ENCODE measurements at places on chromosomes 4 and X.

DNA sequence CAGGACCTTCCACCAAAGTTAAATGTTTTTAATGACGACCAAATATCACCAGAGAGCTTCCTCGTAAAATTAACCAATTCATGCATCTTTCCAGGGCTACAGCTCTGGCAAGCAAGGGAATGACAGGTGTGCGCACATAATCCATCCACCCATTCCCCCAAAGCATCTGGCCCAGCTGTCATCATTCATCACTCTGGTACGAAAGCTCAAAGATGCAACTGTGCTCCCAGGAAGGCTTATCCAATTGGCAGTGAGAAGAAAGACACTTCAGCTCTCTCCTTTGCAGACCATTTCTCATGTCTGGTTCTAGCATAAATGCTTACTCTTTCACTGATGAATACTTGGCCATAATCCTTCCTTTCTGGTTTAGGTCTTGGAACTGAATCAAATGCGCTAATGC lies 139.2 kb downstream of the NSUN7 start:
- no peak for DNase-seq

DNA sequence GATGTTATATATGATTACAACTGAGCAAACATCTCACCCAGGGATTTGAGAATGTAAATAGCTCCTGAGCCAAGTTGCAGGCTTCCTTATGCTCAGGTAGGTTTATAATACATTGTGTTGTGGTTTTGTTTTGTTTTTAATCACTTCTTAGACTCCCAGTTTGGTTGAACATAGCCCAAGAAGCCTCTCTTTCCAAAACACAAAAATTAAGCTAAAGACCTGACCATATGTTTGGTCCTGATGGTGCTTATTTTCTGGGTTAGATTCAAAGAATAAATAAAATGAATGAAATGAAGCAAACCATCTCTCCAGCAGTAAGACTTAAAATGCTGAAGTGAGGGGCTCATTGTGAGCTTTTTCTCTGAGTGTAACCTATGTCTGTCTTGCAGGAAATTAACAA lies 93.5 kb downstream of the GRXCR1 start:
- no peak for DNase-seq

- DNase-seq: no peak
These were observed 176.1 kb downstream of the DCAF12L1 start for GRCh38 chrX:126376465-126376864.

DNA sequence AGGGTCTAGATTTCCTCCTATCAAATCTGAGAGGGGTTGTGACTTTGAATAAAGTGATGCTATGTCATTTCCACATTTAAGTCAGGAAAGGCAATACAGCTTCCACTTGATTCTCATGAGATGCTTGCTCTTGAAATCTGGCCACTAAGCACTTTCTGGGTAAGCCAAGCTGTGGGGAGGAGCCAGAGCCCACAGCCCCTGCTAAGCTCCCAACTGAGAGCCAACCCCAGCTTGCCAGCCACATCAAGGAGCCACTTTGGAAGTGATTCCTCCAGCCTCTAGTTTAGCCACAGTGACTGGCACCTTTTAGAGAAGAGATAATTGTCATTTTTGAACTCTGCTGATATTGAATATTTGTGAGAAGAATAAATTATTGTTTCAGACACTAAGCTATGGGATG lies 1441.5 kb upstream of the IGFBP7 start:
- no peak for DNase-seq

GRCh38 chr4:5789141-5789540 lies 78.1 kb downstream of the EVC start:
- no peak for DNase-seq

GRCh38 chrX:121389976-121390714 lies 342.7 kb downstream of the GLUD2 start:
- no peak for DNase-seq

GRCh38 chr4:22031423-22031822 lies 82.9 kb upstream of the KCNIP4 start:
- DNase-seq: no peak
